CD4-positive, alpha-beta T cell treated with Interleukin-15 for 4 hours (primary cell): ENCODE measurements at places on chromosomes 7 and 10.

GRCh38 chr7:94832051-94832450 lies 75.3 kb upstream of the PPP1R9A start:
- no peak for DNase-seq

DNA sequence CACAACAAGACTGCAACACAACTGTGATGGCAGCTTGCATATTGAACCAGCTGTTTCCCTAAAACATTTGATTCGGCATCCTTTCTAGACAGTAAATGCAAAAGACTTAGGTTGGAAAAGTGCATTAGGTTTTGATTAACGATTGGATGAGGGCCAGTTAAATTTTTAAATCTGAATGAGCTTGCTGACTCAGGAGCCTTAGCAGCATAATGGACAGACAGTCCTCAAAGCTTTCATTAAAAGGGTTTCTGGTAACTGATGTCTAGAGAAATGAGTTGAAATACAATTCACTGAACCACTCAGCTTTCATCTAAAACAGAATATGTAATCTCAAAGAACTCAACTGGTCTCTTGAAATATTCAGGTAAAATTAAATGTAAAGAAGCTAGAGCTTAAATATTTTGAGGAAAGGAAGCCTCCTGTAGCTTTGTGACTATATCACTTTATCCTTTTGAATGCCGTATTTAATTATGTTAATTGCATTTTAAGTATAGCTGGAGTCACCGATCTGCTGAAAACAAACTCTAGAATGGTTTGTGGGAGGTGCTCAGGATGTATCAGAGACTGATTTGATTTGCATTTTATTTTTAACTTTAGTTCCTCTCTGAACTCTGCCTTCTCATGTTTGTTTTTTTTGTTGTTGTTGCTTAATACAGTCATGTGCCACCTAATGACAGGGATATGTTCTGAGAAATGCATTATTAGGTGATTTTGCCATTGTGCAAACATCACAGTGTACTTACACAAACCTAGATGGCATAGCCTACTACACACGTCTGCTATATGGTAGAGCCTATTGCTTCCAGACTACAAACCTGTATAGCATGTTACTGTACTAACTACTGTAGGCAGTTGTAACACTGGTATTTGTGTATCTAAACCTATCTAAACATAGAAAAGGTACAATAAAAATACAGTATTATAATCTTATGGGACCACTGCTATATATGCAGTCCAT lies 29.2 kb upstream of the ATRNL1 start:
- no peak for DNase-seq

DNA sequence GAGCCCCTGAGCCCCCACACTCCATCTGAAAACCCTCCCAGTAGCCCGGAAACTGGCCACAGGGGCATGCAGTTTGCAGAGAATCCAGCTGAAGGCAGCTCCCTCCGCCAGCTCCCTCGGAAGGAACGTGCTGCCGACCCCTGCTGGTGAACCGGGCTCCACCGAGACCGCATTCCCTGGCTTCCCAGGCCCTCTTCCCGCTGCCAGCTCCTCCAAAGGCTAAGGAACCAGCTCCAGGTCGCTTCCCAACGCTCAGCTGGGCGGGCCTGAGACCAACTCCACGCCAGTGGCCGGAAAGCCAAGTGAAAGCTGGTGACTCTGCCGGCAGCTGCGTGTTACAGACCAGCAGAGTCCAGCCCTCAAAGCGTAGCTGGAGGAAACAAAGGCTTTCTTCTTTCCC lies 35.8 kb downstream of the GPER1 start:
- no peak for DNase-seq

DNA sequence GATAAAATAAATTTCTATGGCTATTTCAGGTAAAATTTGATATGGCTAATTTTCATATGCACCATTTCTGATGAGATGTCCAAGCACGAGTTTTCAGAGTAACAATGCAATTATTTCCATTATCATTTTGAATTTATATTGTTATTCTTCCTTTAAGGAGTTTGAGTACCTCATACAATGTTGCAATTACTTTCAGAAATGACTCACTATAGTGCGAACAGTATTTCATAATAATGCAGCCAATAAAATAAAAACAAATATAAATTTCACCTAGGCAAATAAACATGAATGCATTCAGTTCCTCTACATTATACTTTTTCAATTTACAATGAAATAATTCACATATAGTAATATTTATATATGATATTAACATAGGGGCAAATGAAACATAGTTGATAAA lies 78.8 kb upstream of the LRRN3 start:
- DNase-seq, result no peak

GRCh38 chr7:101216860-101217387 lies 457 bp downstream of the PLOD3 start:
- no peak for DNase-seq

DNA sequence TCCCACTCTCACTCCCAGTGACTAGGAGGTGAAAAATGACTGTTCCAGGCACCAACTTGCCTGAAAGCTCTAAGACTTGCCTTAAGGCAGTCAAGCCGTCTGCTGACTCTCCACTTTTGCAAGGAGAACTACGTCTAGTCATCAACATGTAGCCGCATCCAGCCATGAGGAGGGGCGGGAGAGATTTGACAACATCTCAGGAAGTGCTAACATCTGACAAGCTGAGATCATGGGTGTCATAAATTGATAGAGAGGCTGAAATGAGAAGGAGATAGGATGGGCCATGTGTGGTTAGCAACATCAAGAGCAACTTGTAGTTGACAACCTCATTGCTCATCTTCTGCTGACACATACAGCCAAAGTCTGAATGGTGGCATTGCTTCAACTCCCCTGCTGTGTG lies 9.0 kb upstream of the TBXAS1 start:
- no peak for DNase-seq

DNA sequence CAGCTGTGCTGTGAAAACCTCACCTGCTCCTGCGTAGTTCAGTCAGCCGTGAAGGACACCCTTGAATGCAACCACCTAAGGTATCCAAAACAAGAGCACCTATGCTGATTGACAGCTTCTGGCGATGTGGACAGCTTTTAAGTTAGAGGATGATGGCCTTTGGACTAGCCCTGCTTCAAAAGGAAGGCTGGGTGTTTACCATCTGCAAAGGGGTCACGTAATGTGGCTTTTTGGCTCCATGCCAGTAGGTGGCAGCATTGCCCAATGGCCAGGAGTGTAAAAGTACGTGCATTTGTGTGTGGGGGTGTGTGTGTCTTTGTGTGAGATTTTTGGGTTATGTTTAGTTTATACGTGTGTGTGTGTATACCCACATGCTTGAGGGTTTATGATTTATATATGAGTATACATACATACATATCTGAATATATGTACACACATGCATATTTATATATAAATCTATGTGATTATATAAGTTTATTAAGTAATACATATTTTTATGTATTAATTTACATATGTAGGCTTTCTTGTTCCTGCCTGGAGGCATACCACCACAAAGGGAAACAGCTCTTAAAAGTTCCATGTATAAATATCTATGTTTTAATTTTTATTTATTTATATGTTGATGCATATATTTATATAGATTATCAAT lies 236.3 kb upstream of the ANKRD30A start:
- peak; percentile 24 for DNase-seq

DNA sequence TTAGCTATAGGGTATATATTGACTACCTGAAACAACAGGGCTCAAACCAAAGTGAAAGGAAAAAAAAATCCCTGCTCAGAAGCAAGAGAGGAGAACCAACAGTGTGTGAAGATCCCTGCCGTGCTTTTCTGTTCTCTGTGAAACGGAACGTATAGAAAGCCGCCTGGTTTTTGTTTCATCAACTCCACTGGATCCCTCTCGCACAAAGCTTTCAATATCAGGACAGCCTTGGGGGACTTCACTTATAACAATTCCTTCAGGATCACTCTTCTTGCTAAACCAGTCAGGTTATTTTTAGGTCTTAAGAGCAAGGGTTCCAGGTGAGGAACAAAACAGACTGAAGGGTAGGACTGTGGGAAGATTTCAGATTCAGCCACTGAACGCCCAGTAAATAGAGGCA lies 151.1 kb upstream of the CACNA2D1 start:
- DNase-seq, result no peak

DNA sequence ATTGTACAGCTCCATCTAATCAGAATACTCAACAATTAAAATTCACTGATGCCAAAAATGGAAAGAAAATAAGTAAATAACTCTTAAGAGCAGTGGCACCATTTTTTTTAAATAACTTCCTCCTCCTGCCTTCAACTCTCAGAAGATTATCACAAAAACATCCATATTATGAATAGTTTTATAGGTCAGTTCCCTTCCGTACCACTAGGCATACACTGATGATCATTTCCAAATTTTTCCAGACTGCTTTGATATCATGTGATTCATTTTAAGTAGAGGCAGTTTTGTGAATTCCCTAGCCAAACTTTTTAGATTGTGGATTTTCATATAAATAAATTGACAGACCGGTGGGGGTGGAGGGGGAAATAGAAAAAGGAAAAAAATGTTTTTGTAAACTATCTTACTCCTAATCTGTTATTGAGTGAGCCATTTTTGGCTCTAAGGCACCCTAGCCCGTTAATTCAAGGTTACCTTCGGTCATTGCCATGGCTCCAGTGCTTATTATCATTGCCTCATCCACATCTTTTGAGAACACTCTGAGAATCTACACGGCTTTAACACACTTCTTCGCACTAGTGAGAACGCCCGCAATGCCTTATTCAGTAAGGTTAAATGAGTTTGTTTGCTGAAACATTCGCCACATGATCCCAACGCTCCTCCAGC lies 1.0 kb downstream of the FAM107B start:
- DNase-seq, result no peak
